Activated CD4-positive, alpha-beta T cell treated with anti-CD3 and anti-CD28 coated beads, Interleukin-2, Interleukin-6, amounts not matched to agents 100 ng/mL and 50 ng/mL, durations not matched to agents 16 hours and 8 hours (primary cell): ENCODE measurements at places on chromosomes 5 and 9.
A peak's percentile ranks its signal among the peaks of the same experiment; 100 is the strongest.

- DNase-seq: peak; percentile 99
Measured at GRCh38 chr5:134738133-134738962, at the start of gene CAMLG. Gene CAMLG (plus strand): TSS chr5:134738548. CDS start chr5:134738621, 73 bp downstream.

GRCh38 chr5:164360589-164360988 is 855.2 kb downstream of the MAT2B start:
- DNase-seq: no peak

DNA sequence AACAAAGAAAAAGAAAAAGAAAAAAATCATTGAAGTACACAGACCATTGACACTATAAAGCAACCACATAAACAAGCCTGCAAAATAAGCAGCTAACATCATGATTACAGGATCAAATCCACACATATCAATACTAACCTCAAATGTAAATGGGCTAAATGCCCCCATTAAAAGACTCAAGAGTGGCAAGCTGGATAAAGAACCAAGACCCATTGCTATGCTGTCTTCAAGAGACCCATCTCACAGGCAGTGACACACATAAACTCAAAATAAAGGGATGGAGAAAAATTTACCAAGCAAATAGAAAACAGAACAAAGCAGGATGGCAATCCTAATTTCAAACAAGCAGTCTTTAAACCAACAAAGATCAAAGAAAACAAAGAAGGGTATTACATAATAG is 15.7 kb upstream of the FBN2 start:
- DNase-seq: no peak

DNA sequence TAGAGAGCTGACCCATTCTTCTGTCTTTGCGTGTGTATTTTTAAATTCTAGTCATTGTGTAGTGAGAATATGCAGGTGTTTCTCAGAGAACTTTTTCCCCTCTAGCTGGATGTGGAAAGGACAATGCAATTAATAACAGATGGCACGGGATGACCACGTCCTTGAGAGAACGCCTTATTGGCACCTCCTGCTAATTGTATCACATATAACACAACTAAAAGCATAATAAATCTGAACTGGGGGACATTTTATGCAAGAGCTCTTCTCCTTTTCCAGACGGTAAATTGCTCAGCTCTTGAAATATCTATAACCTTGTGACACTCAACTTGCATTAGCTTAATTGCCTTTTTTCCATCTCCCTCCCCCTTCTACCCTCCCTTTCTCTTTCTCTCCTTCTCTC is 62.9 kb upstream of the IZUMO3 start:
- DNase-seq: no peak

DNA sequence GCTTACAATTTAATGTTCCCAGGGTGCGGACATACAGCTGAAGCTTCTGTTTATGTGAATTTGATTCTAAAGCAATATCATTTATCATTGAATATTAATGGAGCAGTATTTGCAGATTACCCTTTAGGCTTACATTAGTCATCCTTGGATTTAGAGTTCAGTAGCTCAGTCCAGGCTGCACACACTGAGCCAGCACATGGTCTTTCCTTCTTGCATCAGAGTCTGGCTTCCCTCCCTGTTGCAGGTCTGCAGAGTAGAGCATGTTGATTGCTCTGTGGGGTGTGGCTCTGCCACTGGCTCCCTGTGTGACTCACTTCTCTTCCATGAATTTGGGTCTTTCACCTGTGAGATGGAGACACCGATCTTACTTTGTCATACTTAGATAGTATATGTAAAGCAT is 36.8 kb downstream of the NSG2 start:
- DNase-seq: no peak

DNA sequence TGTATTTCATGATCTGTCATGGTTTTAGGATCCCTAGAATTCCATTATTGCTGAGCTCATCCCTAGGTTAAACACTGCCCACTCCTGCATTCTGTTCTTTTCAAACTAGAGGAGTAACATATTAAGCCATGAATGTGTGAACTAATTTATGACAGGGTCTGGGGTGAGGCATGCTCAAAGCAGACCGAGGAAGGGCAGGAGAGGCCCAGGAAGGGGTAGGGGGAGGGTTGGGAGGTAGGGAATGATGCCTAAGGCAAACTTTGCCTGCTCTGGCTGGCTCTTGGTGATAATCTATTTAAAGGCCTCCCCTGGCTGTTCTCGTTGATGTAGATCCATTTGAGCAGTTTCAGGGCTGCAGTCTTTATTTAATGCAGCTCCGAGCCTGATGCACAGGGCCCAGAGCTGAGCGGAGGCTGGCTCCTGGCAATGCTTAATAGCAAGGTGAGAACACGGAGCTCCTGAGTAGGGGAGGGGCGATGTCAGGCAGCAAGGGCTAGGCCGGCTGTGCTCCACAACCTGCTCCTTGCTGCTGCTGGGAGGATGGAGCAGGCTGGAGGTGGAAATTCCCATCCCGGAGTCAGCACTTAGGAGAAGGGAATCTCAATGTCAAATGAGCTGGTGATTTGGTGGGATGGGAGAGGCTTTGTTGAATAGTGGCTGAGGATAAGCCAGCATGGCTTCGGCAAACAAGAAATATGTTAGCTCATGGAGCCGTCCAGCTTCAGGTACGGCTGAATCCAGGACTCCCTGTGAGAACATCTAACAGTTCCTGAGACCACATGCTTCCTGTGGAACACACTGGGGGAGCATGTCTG is 73.2 kb upstream of the UNC5A start:
- no peak for DNase-seq

DNA sequence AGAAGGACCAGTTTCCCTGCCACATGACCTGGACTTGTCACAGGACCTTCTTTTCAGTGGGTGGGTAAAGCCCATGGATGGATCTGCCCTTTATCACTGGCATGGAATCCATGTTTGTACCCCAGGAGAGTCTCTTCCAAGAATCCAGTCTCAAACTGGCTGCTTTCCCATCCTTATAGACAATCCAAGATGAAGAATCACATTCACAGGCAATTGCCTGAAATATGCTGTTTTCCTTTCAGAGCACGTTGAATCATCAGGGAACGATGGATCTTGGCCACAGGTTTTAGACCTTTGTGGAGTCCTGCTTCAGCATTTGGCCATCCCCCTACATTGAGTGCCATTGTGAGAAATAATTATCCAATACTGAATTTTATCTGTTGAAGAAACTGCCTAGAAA is 319.8 kb downstream of the ASTN2 start:
- no peak for DNase-seq

DNA sequence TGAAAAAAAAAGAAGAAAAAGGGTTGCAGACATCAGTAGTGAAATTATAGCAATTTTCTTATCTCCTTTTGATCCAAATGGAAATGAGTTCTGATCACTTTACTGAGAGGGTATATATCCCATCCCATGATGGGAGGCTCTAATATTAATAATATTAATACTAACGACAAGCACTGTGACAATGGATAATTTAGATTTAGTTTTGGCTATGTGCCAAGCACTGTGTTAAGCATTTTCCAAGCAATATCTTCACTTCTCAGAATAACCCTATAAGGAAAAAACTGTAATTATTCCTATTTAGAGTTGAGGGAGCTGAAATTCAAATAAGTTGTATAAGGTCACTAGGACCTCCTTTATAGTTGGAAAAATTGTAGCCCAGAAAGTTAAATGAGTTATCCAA is 58.4 kb upstream of the ASTN2 start:
- no peak for DNase-seq

GRCh38 chr5:56639476-56639875 is 175.9 kb upstream of the MAP3K1 start:
- DNase-seq: no peak

DNA sequence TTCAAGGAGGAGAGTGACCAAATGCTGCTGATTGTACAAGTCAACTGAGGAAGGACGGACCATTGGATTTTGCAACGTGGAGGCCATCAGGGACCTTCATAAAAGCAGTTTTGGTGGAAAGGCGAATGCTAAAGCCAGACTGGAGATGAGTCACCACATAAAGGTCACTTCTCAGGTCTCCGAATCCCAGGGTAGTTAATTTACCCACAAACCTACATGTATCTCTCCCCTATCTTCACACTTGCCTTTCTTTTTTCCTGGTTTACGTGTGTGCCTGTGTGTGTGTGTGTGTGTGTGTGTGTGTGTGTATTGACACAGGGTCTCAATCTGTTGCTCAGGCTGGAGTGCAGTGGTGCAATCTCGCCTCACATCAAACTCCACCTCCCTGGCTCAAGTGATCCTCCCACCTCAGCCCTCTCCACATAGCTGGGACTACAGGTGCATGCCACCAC is 4.6 kb upstream of the CTNNA1 start:
- DNase-seq: no peak

- DNase-seq: no peak
Measured at GRCh38 chr5:174675916-174676315, 48.5 kb upstream of the MSX2 start.

DNA sequence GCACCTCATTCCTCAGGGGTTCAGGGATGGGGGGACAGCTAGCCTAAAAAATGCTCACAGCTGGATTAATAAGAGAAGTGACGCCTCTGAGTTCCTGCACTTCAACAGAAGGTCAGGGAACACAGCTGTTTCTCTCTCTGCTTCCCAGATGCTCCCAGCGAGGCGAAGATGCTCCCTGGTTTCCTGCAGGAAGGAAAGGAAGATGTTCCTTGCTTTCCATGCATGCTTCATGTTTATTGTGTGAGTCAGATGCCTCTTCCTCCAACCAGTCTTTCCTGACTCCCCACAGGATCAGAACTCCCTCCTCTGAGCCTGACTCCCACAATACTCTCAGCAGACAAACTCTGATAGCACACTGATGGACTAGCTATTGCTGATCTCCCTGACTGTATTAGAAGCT is 71.9 kb downstream of the MFAP3 start:
- DNase-seq: no peak

DNA sequence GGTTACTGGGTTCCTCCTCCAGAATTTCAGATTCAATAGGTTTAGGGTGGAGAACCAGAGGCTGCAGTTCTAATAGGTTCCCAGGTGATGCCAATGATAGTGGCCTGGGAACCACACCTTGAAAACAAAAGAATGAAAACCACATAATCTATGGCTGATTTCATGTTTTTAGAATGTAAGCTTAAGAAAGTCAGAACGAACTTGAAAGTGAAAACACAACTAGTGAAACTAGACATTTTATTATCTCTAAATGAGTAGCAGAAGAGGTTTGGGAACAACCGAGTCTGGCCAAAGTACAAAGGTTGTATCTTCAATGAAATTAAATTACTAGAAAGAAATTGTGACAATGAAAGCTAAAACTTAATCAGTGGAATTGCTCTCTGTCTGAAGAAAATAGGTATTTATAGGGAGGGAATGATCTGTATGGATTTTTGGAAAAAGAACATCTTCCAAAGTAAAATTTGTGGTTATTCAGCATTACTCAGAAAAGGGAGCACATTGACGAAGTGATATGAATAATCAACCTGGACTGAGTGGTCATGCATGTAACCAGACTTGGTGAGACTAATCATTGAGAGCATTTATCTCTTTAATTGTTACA is 24.9 kb upstream of the CEP120 start:
- peak; percentile 74 for DNase-seq

DNA sequence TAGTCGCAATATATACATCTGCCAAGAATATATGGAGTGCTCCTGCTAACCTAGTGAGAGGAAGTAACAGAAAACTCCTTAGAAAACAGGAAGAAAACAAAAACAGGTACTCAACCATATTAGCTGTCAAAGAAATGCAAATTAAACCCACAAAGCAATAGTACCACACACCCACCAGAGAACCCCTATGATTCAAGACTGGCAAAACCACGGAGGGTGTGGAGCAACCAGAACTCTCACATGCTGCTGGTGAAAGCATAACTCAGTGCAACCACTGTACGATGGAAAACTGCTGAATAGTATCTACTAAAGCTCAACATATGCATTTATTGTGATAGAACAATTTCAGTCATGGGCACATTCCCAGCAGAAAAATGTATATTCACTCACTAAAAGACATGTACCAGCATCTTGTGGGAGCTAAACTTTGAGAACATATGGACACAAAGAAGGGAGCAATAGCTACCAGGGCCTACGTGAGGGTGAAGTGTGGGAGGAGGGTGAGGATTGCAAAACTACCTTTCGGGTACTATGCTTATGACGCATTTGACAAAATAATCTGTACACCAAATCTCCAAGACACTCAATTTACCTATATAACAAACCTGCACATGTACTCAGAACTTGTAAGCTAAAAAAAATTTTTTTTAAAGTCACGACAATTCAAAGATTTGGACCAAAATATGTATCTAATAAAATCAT is 34.0 kb downstream of the PTPN3 start:
- DNase-seq: peak; percentile 67

- DNase-seq: no peak
Measured at GRCh38 chr5:179863449-179864085, 5.0 kb upstream of the MRNIP start.

DNA sequence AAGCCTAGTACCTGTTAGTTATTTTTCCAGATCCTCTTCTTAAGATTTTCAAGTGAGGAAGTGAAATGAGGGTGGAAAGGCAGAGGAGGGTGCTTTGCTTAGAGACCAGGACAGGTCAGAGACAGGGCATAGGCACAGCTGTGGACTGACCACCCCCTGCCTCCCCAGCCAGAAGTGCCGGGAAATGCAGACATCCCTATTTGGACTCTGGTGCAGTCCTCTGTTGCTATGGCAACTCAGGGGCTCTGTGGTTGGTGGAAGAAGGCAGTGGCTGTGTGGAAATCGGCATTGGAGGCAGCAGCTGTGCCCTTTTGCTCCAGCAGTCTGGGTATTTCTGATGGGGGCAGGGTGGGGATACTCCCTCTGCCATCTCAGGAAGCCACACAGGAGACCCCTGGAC is 43.3 kb upstream of the NDFIP1 start:
- no peak for DNase-seq

DNA sequence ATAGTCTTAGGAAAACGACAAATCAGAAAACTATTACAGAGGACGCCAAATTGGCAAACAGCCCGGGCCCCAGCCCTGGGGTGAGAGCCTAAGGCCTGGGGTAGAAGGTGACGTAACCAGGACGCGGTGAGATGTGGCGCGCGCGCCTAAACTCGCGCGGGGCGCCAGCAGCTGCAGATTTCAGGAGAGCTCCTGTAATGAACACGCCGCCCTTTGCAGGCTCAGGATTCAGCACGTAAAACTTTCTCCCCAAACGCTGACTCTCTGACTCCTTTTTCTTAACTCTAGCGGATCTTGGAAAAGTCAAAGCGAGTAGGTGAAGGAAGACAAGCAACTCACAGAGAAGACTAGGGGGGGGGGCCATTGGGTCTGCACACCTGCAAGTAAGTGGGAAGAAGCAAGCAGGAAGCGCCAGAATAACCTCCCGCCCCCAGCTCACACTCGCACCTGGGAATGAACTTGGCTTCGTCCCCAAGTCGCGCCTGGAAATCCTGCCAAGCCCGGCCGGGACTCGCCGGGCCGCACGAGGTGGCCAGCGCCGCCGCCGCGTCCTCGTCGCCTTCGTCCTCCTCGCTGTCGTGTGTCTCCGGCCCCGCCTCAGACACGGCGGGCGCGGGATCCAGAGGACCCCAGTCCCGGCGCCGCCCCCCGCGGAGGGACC is 822 bp downstream of the RASEF start:
- no peak for DNase-seq

GRCh38 chr5:63555874-63556273 is 406.4 kb downstream of the HTR1A start:
- no peak for DNase-seq
